GM12864 (cell line): ENCODE measurements at places on chromosomes 12 and 14.
A peak's percentile ranks its signal among the peaks of the same experiment; 100 is the strongest.

DNA sequence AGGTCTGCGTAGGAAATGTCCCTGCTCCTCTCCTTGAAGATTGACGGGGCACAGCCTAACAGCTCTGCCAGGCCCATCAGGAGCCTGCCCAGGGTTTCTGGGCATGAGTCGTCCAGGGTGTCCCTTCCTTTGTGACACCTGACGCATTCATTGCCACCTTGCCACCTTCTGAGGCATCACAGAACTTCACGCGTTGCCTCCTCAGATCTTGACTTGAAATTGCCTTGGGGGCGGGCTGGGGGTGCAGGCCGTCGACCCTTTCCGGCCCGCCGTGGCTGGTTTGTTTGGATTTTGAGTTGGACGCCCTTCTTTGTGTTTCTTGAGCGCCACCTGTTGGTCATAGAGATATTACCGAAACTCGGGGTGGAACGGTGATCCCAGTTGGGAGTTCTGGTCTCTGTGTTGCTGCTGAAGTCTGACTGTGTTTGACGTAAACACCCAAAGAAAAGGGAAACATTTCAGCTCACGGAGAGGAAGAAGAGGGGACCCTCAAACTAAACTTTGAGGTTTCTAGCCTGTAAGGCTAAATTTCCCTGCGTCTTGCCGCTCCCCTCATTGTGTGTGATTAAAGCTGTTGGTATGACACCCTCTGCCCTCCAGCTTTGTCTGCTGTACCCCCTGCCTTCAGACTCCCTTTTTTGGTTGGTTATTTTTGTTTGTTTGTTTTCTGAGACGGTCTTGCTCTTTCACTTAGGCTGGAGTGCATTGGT lies 44.6 kb downstream of the MLXIP start:
- no peak for DNase-seq

GRCh38 chr14:93076755-93077154 lies 39.0 kb downstream of the ITPK1 start:
- no peak for DNase-seq

- DNase-seq: peak; percentile 54
Observed at GRCh38 chr12:113214895-113215400, 6.3 kb upstream of the TPCN1 start.

- no peak for DNase-seq
Observed at GRCh38 chr12:54232790-54233189, 44.0 kb upstream of the SMUG1 start.

- DNase-seq: no peak
Observed at GRCh38 chr12:32446316-32447119, 47.2 kb downstream of the FGD4 start.

DNA sequence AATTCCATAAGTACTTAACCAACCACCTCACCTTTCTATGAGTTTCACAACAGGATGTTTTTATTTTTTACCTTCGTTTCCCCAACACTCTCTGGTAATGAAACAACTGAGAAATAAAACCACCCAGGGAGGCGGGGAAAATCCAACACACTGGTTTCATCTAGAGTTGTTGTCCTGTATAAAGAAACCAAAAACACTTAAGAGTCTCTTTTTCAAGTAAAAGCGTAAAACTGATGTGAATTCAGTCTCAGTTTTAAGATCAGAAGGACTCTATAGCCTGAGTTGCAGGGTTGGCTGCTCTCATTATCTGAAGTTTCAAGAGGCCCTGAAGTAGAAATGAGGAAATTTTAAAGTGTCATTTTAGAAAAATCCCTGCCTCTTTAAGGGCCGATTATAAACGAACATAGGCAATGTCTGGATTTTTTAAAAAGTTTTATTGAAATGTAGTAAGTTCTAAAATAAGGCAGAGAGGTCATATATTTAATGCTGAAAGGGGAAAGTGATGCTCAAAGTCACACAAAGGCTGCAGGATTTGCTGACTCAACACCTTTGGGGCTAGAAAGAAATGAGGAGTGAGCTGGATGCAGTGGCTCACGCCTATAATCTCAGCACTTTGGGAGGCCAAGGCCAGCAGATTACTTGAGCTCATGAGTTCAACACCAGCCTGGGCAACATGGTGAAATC lies 27.2 kb downstream of the HIGD1C start:
- DNase-seq: peak; percentile 46

DNA sequence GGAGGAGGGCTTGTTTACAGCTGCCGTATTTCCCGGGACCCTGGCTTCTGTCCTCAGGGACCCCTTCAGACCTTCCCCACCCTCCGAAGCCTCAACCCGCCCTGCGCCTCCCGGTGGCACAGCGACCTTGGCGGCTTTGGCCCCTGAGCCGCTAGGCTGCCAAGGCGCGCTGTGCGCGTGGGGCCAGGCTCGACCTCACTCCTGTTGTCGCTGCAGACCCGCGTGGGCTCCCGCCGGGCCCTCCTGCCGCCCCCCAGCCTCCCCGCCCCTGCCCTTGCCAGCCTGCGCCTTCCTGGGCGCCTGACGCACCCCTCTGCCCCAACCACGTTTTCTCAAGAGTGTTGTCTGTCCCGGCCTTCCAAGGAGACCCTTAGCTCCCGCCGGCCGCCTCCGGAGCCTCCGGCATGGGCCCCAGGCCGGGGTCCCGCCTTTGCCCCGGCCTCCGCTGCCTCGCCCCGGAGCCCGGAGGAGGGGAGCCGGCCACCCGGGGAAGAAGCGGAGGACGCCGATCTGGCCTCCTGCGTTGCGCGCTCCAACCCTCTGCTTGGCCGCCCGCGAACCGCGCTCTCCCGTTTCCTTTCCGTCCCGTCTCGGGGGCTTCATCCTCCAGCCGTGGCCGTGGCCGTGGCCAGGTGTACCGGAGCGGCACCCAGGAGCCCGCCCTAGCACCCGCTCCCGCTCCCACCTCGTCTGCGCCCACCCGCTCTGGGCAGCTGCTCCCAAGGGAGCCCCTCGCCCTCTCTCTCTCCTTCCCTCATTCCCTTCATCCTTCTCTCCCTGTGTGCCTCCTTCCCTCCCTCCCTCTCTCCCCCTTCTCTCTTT lies 19.9 kb downstream of the PPP2R5C start:
- DNase-seq: no peak
